ENCODE measurements at places on chromosomes 12 and 14. TPM values are rescaled to one million over a fixed set of nuclear protein-coding genes. Genes with fewer than 3 reads are reported as not detected.

- H3K4me1 ChIP-seq, result peaks cover 17% of the 10 kb centered on the region
- peaks cover 34% of the 10 kb centered on the region for H3K36me3 ChIP-seq
- H3K27me3 ChIP-seq, result no peaks in the 10 kb centered on the region
These were observed 7.4 kb upstream of the CSRNP2 start for GRCh38 chr12:51090705-51091229.

DNA sequence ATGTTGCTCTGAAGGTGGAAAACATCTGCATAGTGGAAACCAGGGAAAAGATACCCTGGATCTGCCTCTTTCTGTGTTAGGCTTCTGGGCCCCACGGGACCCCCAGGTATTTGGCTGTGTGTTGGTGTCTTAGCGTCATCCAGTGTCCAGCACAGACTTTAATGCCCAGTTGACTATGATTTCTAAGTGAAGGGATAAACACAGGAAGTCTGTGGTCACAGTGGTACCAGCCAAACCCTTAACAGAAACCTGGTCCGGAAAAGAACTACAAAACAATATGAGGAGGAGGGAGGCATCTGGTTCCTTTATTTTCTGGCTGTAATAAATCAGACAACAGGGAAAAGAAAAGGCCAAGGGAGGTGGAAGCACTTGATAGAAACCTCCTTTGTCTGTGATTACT is 56.4 kb downstream of the CMKLR1 start:
- no peak overlapping the region for H3K4me3 ChIP-seq
- H3K36me3 ChIP-seq, result no peaks in the 10 kb centered on the region
- H3K4me1 ChIP-seq, result peaks cover 15% of the 10 kb centered on the region
- peaks cover 13% of the 10 kb centered on the region for H3K27me3 ChIP-seq

- no peaks in the 10 kb centered on the region for H3K4me1 ChIP-seq
- no peak overlapping the region for H3K4me3 ChIP-seq
- no peak overlapping the region for H3K27ac ChIP-seq
- no peaks in the 10 kb centered on the region for H3K36me3 ChIP-seq
- no peak for DNase-seq
These were observed 159.2 kb downstream of the MYRFL start for GRCh38 chr12:69984241-69984640.

DNA sequence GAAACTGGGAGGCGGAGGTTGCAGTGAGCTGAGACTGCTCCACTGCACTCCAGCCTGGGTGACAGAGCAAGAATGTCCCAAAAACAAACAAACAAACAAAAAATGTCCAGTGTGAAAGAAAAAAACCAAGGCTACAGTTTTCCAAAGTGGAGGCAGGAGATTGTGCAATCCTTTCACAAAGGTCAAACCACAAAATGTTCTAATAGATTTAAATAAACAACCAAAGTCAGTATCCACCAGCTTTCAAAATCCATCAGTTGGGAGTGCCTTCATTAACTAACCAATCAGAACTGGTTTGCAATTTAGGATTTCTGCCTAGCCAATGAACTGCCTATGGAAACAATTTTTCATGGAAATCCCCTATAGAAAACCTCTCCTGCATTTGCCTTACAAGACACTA is 52.3 kb upstream of the TRIM9 start:
- H3K27me3 ChIP-seq, result peaks cover 2% of the 10 kb centered on the region
- H3K4me1 ChIP-seq, result no peaks in the 10 kb centered on the region
- no peaks in the 10 kb centered on the region for H3K36me3 ChIP-seq
- H3K4me3 ChIP-seq, result no peak overlapping the region
- no peak for DNase-seq
- H3K27ac ChIP-seq, result no peak overlapping the region

GRCh38 chr14:60266021-60266937 is 17.3 kb downstream of the PPM1A start:
- H3K27ac ChIP-seq, result no peak overlapping the region
- H3K4me3 ChIP-seq, result no peak overlapping the region
- DNase-seq, result no peak

DNA sequence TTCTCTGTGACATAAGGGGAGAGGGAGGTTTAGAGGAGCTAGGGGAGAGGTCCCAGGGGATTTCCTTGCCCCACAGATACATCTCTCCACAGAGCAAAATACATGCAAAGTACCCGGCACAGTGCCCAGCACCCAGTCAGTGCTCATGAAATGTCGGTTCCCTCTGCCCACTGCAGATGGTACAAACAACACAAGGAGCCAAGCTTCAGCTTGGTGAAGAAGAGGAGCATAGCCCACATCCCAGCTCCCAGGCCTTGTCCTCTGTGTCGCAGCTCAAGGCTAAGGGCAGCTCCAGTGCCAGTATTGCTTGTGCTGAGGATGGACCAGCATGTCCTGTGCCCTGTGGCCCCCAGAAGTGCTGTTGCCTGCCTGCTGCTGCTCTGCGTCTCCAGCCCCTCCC is 35.0 kb upstream of the FKBP4 start:
- H3K27ac ChIP-seq, result no peak overlapping the region
- no peak for DNase-seq
- peaks cover 14% of the 10 kb centered on the region for H3K27me3 ChIP-seq
- no peaks in the 10 kb centered on the region for H3K36me3 ChIP-seq
- no peak overlapping the region for H3K4me3 ChIP-seq
- no peaks in the 10 kb centered on the region for H3K4me1 ChIP-seq

DNA sequence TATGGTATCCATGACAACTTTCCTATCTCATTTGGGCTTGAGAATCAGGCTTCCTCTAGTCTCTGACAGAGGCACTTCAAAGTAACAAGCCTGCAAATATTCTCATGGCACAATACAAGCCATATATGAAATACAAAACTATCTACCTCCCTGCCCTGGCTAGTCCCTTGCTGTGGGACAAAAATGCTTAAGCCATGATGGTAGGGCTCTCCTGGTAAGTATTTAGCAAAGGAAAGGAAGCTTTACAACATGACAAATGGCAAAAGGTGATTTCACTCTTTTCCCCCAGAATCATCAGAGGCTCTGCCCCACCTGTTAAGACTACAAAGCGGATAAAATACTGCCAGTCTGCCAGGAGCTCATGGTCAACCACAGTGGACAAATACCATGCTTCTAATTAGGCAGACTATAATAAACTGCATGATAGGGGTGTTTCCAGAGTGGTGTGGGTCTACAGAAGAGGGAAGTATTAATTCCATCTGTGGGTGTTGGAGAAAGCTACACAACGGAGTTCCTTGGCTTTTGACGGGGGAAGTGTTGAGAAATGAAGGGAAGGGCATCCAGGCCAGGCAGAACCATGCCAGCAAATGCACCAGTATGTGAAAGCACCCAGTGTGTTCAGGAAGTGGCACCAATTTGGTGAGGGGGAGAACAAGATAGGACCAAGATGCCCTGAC is 92.9 kb downstream of the SPTSSA start:
- H3K4me1 ChIP-seq, result no peaks in the 10 kb centered on the region
- peaks cover 15% of the 10 kb centered on the region for H3K27me3 ChIP-seq
- H3K36me3 ChIP-seq, result no peaks in the 10 kb centered on the region
- H3K27ac ChIP-seq, result no peak overlapping the region

GRCh38 chr14:95122621-95122945 is 34.7 kb downstream of the DICER1 start:
- no peak for DNase-seq
- H3K4me1 ChIP-seq, result peaks cover 5% of the 10 kb centered on the region
- no peak overlapping the region for H3K27ac ChIP-seq

TAS2R9 gene
- not detected for total RNA-seq

ACSM4 gene
- total RNA-seq, result not detected

CAPZA3 gene
- not detected for total RNA-seq

SERPINA12 gene
- not detected for total RNA-seq

DBX2 gene
- not detected for total RNA-seq

SLCO1B3 gene
- total RNA-seq, result not detected

Measured in activated CD4-positive, alpha-beta memory T cell treated with anti-CD3 and anti-CD28 coated beads, Interleukin-2, amount 10 ng/mL, durations not matched to agents 7 days and 5 days (primary cell).